Activated CD4-positive, alpha-beta T cell treated with anti-CD3 and anti-CD28 coated beads, Interleukin-2, amount 10 ng/mL, durations not matched to agents 7 days and 5 days (primary cell): ENCODE measurements at places on chromosomes 7 and 10. TPM values are rescaled to one million over a fixed set of nuclear protein-coding genes. Genes with fewer than 3 reads are reported as not detected.

DNA sequence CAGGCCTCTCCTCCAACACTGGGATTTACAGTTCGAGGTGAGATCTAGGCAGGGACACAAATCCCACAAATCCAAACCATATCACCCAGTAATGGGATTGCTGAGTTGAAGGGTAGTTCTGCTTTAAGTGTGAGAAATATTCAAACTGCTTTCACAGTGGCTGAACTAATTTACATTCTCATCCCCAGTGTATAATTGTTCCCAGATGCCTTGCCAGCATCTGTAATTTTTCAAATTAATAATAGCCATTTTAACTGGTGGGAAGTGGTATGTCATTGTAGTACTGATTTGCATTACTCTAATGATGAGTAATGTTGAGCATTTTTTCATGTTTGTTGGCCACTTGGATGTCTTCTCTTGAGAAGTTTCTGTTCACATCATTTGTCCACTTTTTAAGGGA, 592.8 kb upstream of the GRM3 start:
- H3K36me3 ChIP-seq = no peaks in the 10 kb centered on the region
- H3K4me1 ChIP-seq = no peaks in the 10 kb centered on the region
- H3K27ac ChIP-seq = no peak overlapping the region
- no peak for DNase-seq

DNA sequence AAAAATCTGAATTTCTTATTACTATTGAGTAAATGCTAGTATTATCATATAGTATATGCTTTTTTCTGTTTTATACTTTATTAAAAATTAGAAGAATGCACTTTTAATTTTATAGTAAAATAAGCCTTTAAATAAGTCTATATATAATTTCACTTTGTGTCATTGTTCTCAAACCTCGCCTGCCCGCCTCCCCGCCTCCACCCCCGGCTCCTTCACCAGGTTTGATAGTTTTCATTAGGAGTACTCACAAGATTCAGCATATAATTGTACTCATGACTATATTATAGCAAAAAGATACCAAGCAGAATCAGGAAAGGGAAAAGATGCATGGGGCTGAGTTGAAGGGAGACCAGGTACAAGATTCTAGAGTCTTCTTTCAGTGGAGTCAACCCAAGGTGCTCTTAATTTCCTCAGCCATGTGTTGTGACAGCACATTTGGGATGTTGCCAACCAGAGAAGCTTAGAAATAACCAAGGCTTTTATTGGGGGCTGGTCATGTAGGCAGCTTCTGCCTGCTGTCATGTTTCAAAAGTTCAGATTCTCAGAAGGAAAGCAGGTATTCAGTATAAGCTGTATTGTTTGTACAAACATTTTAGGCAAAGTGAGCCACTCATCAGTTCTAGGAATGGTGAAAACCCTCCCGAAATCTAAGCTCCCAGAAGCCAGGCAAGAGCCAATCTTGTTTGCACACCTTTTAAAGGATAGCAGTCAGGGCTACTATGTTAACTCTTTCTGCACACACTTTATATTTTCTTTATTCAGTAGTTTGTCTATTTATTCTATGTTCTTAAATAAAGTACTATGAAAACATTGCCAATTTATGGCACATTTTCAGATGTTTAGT, 12.3 kb downstream of the NHLRC2 start:
- H3K27me3 ChIP-seq = no peaks in the 10 kb centered on the region
- peaks cover 40% of the 10 kb centered on the region for H3K36me3 ChIP-seq
- H3K4me3 ChIP-seq = no peak overlapping the region
- no peak overlapping the region for H3K27ac ChIP-seq

DNA sequence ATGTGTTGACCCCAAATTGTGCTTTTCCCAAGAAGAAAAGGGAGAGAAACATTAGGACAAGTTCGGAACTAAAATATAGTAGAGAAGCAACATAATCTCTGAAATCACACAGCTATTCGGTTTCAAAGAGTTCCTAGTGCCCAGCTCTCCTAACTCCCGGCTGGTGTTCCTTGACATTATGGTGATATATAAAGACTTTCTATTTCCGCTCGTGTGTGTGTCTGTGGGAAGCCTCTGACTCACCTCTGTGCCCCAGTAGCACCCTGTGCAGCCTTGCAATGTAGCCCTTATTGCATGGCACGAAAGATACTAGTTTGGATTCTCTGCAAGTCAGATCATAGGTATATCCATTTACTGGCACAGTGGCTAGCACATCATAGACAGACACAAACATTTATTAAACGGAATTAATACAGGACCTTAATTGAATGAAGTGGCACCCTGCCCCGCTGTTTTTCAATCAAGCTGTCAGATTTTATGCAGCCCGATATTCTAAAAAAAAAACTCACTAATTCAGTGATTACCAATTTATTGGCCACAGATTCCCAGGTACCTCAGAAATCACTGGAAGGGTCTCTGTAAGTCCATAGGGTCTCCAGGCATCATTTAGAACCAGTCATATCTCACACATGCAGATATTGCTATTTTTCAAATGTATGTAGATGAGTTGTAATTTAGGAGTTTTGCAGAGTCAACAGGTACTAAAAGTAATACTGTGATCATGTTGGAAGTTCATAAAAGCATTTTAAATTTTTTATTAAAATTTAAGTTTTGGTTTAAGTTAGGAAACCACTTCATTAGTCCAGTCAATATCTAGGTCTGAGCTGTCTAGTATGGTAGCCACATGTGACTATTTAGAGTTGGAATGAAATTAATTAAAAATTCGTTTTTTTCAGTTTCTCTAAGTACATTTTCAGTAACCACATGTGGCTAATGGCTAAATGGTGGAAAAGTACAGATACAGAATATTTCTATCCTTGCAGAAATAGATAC, 43.3 kb downstream of the SFTPD start:
- peaks cover 66% of the 10 kb centered on the region for H3K27me3 ChIP-seq
- no peaks in the 10 kb centered on the region for H3K36me3 ChIP-seq
- no peak for DNase-seq
- no peak overlapping the region for H3K27ac ChIP-seq
- peak overlapping the region; percentile 78 for H3K4me3 ChIP-seq

- H3K27me3 ChIP-seq = peaks cover 15% of the 10 kb centered on the region
- H3K4me1 ChIP-seq = no peaks in the 10 kb centered on the region
- no peaks in the 10 kb centered on the region for H3K36me3 ChIP-seq
- H3K4me3 ChIP-seq = no peak overlapping the region
- no peak overlapping the region for H3K27ac ChIP-seq
These were observed 57.7 kb downstream of the PRSS58 start for GRCh38 chr7:142200206-142200605.

GRCh38 chr7:3455806-3456595, 154.9 kb downstream of the SDK1 start:
- DNase-seq = no peak
- no peaks in the 10 kb centered on the region for H3K27me3 ChIP-seq
- peaks cover 12% of the 10 kb centered on the region for H3K4me1 ChIP-seq
- peaks cover 6% of the 10 kb centered on the region for H3K36me3 ChIP-seq

GRCh38 chr10:108899670-108900069, 1023.6 kb downstream of the XPNPEP1 start:
- H3K4me3 ChIP-seq = no peak overlapping the region
- DNase-seq = no peak
- H3K27me3 ChIP-seq = no peaks in the 10 kb centered on the region
- H3K36me3 ChIP-seq = no peaks in the 10 kb centered on the region
- H3K27ac ChIP-seq = no peak overlapping the region
- H3K4me1 ChIP-seq = no peaks in the 10 kb centered on the region

DNA sequence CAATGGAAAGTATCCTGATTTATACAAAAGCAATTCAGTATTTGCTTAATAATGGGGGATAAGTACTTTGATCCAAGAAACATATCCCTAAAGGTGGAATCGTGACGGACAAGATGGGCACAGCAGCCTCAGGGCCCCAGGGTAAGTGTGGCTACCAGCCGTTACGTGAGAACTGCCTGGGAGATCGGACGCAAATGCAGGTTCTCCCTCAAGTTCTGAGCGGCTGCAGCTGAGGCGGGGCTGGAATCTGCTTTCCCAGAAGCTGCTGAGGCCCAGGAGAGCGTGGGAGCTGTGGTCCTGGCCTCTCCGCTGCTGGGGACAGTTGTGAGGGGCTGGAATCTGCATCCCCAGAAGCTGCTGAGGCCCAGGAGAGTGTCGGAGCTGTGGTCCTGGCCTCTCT, 13.5 kb downstream of the FOXL3 start:
- H3K4me3 ChIP-seq = no peak overlapping the region
- no peaks in the 10 kb centered on the region for H3K36me3 ChIP-seq
- H3K27ac ChIP-seq = no peak overlapping the region
- no peak for DNase-seq
- H3K27me3 ChIP-seq = no peaks in the 10 kb centered on the region

- peaks cover 48% of the 10 kb centered on the region for H3K4me1 ChIP-seq
- no peak for DNase-seq
- peak overlapping the region; percentile 68 for H3K27ac ChIP-seq
- H3K36me3 ChIP-seq = peaks cover 4% of the 10 kb centered on the region
These were observed 19.6 kb downstream of the SGMS1 start for GRCh38 chr10:50604049-50604640.

- H3K27ac ChIP-seq = no peak overlapping the region
- no peaks in the 10 kb centered on the region for H3K27me3 ChIP-seq
- DNase-seq = no peak
- H3K36me3 ChIP-seq = no peaks in the 10 kb centered on the region
- H3K4me3 ChIP-seq = no peak overlapping the region
These were observed 1660.3 kb upstream of the LRRTM3 start for GRCh38 chr10:65265451-65265954.

- H3K4me3 ChIP-seq = no peak overlapping the region
- H3K4me1 ChIP-seq = peaks cover 8% of the 10 kb centered on the region
- peaks cover 11% of the 10 kb centered on the region for H3K27me3 ChIP-seq
- H3K36me3 ChIP-seq = no peaks in the 10 kb centered on the region
These were observed 63.5 kb downstream of the ZNF365 start for GRCh38 chr10:62437696-62438095.

- no peaks in the 10 kb centered on the region for H3K36me3 ChIP-seq
- no peak for DNase-seq
- no peak overlapping the region for H3K4me3 ChIP-seq
- H3K27ac ChIP-seq = no peak overlapping the region
- H3K4me1 ChIP-seq = no peaks in the 10 kb centered on the region
These were observed 1.1 kb upstream of the AQP1 start for GRCh38 chr7:30910411-30911073.

DNA sequence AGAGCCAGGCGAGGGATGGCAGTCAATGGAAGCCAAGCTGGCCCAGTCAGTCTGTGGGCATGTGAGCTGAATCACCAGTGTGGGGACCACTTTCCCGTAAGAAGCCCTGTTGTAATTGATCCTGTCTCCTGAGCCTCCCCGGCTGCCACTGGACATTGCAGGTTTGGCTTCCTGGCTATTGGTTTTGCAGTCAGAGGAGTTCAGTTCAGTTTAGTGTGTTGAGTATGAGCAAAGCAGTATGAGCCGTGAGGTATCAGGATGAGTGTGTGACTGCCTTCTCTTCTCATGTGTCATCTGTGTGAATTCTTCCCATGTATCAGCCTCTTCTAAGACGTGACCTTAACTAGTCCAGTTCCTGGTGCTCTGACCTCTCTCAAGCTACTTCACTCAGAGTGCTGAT, 227.4 kb downstream of the PRKG1 start:
- H3K27me3 ChIP-seq = no peaks in the 10 kb centered on the region
- DNase-seq = no peak
- H3K27ac ChIP-seq = no peak overlapping the region
- no peaks in the 10 kb centered on the region for H3K4me1 ChIP-seq
- H3K36me3 ChIP-seq = no peaks in the 10 kb centered on the region

GRCh38 chr7:39105720-39106119, 128.0 kb downstream of the POU6F2 start:
- DNase-seq = no peak
- H3K4me1 ChIP-seq = no peaks in the 10 kb centered on the region
- H3K27me3 ChIP-seq = peaks cover 2% of the 10 kb centered on the region
- H3K27ac ChIP-seq = no peak overlapping the region
- H3K4me3 ChIP-seq = no peak overlapping the region

GRCh38 chr10:51366044-51366443, 291.8 kb downstream of the PRKG1 start:
- no peak overlapping the region for H3K4me3 ChIP-seq
- DNase-seq = no peak
- H3K27ac ChIP-seq = no peak overlapping the region
- no peaks in the 10 kb centered on the region for H3K36me3 ChIP-seq
- H3K27me3 ChIP-seq = no peaks in the 10 kb centered on the region

- no peak overlapping the region for H3K4me3 ChIP-seq
- no peaks in the 10 kb centered on the region for H3K4me1 ChIP-seq
- DNase-seq = no peak
- H3K27me3 ChIP-seq = no peaks in the 10 kb centered on the region
These were observed 197.3 kb downstream of the ETV1 start for GRCh38 chr7:13792208-13792607.

- no peaks in the 10 kb centered on the region for H3K27me3 ChIP-seq
- no peaks in the 10 kb centered on the region for H3K36me3 ChIP-seq
These were observed 98.5 kb upstream of the LRRTM3 start for GRCh38 chr10:66827353-66827752.

- no peaks in the 10 kb centered on the region for H3K36me3 ChIP-seq
- peaks cover 1% of the 10 kb centered on the region for H3K4me1 ChIP-seq
- no peak for DNase-seq
- H3K27ac ChIP-seq = no peak overlapping the region
- H3K4me3 ChIP-seq = no peak overlapping the region
These were observed 54.1 kb downstream of the DENND2A start for GRCh38 chr7:140586516-140586915.

DNA sequence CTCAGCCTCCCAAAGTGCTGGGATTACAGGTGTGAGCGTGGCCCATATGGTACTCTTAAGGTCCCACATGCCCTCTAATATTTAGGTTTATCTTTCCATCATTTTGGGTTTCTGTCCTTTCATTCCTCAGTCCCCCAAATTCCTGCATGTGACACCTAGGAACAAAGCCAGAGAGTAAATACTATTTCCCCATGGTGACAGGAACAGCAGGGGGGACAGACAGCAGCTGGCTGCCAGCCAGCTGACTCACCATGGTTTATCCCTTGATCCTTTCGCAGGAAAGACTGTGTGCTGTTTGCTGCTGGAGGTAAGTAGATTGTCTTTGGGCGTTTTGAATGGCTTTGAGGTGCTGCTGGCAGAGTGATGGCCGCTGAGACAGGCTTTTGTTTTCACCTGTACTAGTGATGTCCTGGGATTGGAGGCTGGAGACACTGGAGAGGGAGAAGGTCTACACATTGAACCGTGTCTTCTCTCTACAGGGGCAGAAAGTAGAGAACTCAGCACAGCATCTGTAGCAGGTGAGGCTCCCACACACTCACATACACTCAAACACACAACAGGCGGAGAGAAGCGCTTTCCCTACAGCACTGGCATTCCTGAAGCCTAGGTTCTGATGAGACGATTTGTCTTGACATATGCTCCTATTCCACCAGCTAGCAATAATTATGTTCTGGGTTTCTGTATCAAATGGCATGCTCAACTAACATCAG, 83.7 kb upstream of the EFCAB10 start:
- peaks cover 9% of the 10 kb centered on the region for H3K4me1 ChIP-seq
- no peak overlapping the region for H3K27ac ChIP-seq
- H3K4me3 ChIP-seq = no peak overlapping the region
- DNase-seq = no peak

SPDYE2B gene
- not detected for total RNA-seq

LEP gene
- not detected for total RNA-seq

FAM237B gene
- not detected for total RNA-seq

VAX1 gene
- total RNA-seq = not detected

TMEM178B gene
- 0.25 TPM for total RNA-seq

NRG3 gene
- total RNA-seq = not detected

APBB1IP gene
- 92.2 TPM for total RNA-seq

TMEM270 gene
- not detected for total RNA-seq

JCAD gene
- 0.12 TPM for total RNA-seq

CACUL1 gene
- total RNA-seq = 27.5 TPM
